ENCODE measurements at places on chromosomes 1 and 21.

DNA sequence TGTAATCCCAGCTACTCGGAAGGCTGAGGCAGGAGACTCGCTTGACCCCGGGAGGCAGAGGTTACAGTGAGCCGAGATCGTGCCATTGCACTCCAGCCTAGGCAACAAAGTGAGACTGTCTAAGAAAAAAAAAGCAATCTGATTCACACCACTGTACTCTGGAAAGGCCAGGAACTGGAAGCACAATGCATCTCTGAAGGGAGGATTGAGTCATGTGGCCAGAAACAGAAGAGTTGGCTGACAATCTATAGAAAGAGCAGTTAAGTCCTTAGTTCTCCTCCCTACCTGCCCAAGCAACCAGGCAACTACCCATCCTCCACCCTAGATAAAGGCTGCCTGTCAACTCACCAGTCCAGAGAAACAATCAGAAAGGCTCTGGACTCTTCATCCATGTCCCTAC lies 45.9 kb downstream of the PIK3R3 start:
- no peaks in the 10 kb centered on the region for H3K4me1 ChIP-seq
- DNase-seq, result no peak
- no peaks in the 10 kb centered on the region for H3K36me3 ChIP-seq
- no peaks in the 10 kb centered on the region for H3K27me3 ChIP-seq

DNA sequence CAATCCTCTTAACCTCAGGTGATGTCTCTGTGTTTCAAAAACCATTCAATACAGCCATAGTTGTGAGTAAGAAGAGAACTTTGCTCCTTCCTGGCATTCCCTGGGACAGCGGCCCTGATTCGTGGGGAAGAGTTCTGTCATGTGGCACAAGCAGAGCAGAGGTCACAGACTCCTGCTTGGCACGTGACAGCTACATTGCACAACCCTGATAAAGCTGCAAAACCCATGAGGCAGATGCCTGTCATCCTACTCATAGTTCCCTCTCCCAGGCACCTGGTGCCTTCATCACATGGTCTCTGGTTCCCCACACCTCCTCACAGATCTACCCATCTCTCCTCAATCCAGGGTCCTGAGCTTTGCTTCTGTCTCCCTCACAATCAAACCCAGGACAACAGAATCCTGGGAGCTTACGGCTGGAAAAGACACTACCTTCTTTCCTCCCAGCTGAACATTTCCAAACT lies 70.8 kb downstream of the PLPP3 start:
- no peak overlapping the region for H3K27ac ChIP-seq
- H3K4me1 ChIP-seq, result peaks cover 13% of the 10 kb centered on the region
- H3K27me3 ChIP-seq, result no peaks in the 10 kb centered on the region
- peaks cover 2% of the 10 kb centered on the region for H3K36me3 ChIP-seq
- no peak overlapping the region for H3K4me3 ChIP-seq

DNA sequence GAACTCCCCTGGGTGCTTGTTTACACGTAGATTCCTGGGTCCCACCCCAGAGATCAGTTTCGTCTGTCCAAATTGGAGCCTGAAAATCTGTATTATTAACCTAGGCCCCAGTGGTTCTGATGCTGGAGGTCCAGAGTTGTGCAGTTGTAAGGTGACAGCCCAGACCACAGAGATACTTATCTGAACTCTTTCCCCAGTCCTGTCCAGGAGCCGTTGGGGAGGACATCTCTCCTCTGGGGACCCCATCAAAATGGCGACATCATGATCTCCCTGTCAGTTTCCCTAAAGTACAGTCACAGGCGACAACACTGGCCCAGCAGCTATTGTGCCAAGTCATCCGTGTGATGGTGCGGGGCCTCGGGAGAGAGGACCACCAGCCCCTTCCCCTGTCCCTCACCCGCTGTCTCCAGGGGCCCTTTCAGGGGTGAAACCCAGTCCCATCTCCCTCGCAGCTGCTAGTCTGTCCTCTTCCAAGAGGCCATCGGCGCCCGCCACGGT lies 749 bp upstream of the EFHD2 start:
- peaks cover 8% of the 10 kb centered on the region for H3K36me3 ChIP-seq
- H3K4me1 ChIP-seq, result peaks cover 43% of the 10 kb centered on the region
- H3K4me3 ChIP-seq, result peak overlapping the region; percentile 90
- peak overlapping the region; percentile 91 for H3K27ac ChIP-seq

GRCh38 chr1:55640708-55641473 lies 425.7 kb upstream of the USP24 start:
- H3K27ac ChIP-seq, result no peak overlapping the region
- H3K27me3 ChIP-seq, result peaks cover 7% of the 10 kb centered on the region
- peak overlapping the region; percentile 75 for H3K4me3 ChIP-seq
- H3K4me1 ChIP-seq, result peaks cover 4% of the 10 kb centered on the region

DNA sequence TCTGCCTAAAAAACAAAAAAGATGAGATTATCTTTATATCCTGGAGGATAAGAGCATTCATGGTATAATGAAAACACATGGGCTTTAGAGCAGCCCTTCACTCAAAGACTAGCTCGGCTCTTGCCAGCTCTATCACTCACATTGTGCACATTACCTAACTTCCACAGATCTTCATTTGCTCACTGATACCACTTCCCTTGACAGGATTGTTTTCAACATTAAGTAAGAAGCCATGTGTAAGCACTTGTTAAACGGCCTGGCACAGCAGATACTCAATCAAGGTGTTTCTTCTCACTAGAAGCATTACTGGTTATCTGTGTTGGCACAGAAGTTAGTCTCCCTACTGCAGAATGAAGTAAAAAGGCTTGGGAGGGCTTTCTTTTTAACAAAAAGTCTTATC lies 18.7 kb downstream of the LPGAT1 start:
- no peaks in the 10 kb centered on the region for H3K27me3 ChIP-seq
- peaks cover 3% of the 10 kb centered on the region for H3K4me1 ChIP-seq
- no peak for DNase-seq
- H3K36me3 ChIP-seq, result peaks cover 30% of the 10 kb centered on the region

- peaks cover under 1% of the 10 kb centered on the region for H3K27me3 ChIP-seq
- peaks cover 2% of the 10 kb centered on the region for H3K36me3 ChIP-seq
- no peak for DNase-seq
- no peak overlapping the region for H3K4me3 ChIP-seq
Measured at GRCh38 chr21:32256873-32257620, 21.8 kb downstream of the MIS18A start.
